ENCODE measurements at places on chromosomes 6 and 20.

- DNase-seq: peak; percentile 36
These were observed 41.9 kb upstream of the SUPT3H start for GRCh38 chr6:45419571-45420082.

DNA sequence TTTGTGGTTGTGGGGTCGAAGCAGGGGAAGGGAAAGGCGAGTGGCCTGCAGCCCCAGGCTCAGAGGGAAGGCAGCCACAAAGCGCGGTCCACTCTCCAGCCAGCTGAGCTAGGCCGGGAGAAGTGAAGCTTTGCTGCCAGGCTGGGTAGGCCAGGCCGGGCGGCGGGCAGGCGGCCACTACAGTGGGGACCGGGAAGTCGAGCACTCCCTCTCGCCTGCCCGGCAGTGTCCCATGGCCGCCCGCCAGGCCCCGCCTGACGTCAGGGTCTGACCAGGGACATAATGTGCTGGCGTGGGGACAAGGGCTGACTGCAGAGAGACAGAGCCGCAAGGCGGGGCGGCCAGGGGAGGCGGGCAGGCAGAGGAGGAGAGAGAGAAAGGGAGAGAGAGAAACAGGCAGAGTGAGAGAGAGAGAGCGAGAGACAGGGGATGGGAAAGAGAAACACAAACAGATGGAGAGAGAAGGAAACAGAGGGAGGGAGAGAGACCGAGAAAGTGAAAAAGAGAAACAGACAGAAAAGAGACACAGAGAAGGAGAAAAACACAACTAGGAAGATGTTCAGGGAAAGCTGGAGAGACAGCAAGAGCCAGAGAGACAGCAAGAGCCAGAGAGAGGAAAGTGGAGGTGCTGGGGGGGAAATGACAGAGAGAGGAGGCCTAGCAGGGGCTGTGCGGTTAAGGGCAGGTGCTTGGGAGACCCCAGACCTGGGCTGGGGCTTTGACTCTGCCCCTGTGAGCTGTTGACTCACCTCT lies 94.5 kb upstream of the PTPN1 start:
- DNase-seq: no peak

- no peak for DNase-seq
These were observed 3.9 kb downstream of the OSBPL2 start for GRCh38 chr20:62242176-62242575.

GRCh38 chr6:142871910-142872331 lies 73.1 kb downstream of the HIVEP2 start:
- DNase-seq: peak; percentile 58

- no peak for DNase-seq
These were observed 67.5 kb upstream of the PRL start for GRCh38 chr6:22364306-22364705.

DNA sequence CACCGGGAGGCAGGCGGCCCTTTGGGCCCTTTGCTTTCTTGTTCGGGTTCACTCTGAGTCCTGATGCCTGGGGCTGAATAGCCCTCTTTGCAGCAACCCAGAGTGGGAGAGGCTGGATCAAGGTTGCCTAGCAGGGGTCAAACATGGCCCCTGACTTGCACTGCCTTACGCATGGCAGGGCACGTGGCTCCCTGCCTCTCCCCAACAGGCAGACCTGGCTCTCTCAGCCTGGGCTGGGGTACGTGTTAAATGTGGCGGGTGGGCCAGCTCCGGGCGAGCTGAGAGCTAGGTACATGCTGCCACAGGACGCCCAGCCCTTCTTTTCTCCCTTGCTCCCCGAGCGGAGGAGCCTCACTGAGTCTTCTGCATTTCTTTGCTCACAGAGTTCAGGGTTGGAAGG lies 7.3 kb downstream of the C6orf132 start:
- no peak for DNase-seq
